ENCODE measurements at places on chromosomes 3 and 15.

GRCh38 chr3:134486577-134487041, 752 bp downstream of the CEP63 start:
- no peak for DNase-seq

GRCh38 chr3:22175947-22176346, 424.9 kb upstream of the ZNF385D start:
- DNase-seq, result no peak

DNA sequence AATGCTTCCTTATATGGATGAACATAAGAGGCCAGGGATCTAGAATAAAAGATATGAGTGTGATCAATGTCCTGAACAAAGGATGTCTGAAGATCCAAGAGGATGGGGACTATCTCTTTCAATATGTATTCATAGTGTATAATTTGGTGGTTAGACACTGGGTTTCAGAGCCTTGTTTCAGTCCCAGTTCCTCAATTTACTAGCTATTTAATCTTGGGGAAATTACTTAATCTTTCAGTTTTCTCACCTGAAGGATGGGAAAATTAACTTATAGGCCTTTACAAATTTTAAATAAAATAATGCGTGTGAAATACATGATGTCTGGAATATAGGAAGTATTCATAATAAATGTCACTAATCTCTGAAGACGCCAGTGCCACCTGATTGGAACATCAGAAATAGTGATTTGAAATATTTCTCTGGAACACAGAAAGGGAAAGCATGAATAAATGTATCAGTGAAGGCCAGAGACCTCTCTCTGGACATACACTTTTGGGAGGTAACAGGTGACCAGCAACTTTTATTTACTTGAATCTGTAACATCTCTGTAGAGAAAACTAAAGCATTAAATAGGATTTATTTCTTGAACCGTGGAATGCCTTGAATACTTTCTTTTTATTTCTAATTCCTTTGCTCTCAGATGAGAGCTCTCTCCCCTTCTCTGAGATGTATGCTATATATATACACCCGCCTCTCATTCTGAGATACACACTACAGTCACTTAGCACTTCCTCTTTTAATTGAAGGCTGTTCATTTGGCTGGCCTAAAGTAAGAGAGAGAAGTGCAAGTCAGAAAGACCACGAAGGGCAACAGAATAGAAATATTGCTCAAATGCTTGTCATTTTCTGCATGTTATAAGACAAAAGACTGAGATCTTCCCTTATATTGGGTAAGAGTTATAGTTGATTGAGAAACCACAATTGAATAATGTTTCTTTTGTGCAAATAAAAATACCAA, 407.1 kb downstream of the LSAMP start:
- DNase-seq, result no peak

GRCh38 chr3:99576904-99577559, 61.4 kb upstream of the COL8A1 start:
- no peak for DNase-seq

- no peak for DNase-seq
Measured at GRCh38 chr3:1036207-1036826, 56.5 kb upstream of the CNTN6 start.

DNA sequence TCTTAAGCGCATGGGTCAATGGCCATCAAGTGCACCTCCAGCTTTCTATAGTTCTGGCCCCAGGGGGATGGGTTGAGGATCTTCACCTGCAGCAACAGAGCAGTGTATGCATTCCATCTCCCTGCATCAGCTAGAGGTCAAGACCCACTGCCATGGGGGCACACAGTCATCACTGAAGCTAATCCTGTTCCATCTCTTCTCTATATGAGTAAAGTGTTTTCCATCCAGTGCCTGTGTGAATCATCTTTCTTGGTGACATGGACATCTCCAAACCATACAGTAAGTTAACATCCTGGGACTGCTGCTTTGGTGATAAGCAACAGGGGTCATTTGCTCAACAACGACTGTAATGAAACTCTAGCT, 4.4 kb upstream of the ENTPD3 start:
- DNase-seq, result peak; percentile 10

- no peak for DNase-seq
Measured at GRCh38 chr15:85769182-85769900, 25.4 kb downstream of the KLHL25 start.

DNA sequence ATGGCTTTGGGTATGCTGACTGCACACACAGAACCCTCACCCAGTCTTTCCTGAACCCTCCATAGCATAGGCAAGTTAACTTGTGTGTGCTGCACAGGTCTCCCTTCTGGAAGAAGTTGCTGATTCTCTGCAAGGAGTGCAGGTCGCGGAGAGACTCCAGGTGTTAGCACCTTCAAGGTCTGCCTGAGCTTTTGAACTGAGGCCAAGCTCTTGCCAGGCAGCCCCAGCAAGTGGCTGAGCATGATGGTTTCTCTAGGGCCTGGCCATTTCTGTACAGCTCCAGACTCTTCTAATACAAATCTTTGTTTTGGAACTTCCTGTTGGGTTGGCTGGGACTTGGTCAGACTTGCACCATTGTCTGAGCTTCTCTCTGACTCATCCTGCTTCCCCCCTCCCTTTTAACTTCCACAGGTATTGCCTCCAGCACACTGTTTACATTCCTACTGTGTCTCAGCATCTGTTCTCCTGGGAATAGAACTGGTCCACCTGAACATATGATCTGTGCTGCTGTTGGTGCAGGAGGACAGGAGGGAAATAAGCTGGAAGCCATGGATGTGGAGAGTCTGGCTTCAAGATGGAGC, 53.3 kb downstream of the KY start:
- DNase-seq, result no peak

DNA sequence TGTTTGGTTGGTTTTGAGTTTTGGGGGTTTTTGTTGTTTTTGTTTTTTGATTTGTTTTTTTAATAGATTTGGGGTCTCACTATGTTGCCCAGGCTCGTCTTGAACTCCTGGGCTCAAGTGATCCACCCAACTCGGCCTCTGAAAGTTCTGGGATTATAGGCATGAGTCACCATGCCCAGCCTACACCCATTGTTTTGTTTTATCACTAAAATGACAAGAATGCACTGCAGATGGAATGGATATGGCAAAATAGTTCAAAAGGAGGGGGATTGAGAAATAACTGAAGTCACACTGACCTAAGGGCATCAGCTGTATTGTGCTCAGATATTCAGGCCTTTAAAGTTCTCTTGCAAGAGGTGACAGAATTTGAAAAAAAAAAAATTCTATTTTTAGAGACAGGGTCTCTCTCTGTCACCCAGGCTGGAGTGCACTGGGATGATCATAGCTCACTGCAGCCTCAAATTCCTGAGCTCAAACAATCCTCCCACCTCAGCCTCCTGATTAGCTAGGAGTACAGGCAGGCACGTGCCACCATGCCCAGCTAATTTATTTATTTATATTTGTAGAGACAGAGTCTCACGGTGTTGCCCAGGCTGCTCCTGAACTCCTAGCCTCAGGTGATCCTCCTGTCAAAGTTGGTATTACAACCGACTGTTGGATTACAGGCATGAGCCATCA, 4.4 kb upstream of the RASA2 start:
- DNase-seq, result no peak

GRCh38 chr3:59829527-59829926, 779.7 kb upstream of the CFAP20DC start:
- no peak for DNase-seq

- no peak for DNase-seq
Measured at GRCh38 chr3:143332026-143332425, 212.5 kb downstream of the CHST2 start.

DNA sequence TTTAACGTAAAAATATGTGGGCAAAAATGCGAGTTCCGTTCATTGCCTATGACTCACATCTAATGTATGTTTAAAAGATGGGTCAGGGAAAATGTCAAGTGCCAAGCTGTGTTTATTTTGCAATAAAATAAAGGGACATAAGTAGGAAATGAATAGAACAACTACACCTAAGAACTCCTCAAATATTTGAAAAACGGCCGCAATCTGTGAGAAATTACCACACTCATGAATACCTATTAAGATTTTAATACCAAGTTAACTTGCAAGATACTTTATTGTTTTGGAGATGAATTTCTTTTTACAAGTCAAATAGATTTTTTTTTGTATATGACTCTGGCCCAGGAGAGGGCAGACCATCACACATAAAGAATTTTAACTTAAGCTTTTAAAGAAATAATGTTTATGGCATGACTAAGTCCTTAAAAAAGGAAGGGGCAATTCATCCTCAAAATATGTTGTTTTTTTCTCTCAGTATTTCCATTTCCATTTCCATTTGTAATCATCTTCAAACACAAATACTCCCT, 152.7 kb downstream of the SUCNR1 start:
- no peak for DNase-seq

- no peak for DNase-seq
Measured at GRCh38 chr3:11095932-11096265, 58.4 kb upstream of the HRH1 start.

DNA sequence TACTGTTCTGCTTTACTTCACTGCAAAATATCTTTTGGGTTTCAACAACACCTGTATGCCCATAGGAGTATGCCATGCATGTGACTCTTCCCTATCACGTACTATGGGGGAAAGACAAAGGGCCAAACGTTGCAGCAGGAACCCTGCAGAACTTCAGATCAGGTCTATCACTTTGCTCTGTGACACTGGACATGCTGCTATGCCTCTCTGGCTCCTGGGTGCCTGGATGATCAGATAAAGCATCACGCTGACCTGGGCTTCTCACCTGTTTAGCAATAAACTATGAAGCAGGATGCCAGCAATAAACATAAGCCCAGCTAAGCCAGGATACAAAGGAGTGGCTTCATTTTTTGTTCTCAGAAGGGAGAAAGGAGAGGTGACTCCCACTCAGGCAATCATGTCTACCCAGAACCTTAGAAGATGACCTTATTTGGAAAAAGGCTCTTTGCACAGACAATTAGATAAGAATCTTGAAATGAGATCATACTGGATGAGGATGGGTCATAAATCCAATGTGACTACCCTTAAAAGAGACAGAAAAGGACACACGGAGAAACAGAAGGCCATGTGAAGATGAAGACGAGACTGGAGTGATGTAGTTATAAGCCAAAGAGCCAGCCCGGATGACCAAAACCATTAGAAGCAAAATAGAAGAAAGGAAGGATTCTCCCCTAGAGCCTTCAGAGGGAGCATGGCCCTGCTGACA, 19.3 kb downstream of the POMGNT2 start:
- no peak for DNase-seq

GRCh38 chr15:35014241-35014640, 26.2 kb upstream of the ZNF770 start:
- no peak for DNase-seq

GRCh38 chr3:194686414-194686815, 732 bp downstream of the FAM43A start:
- DNase-seq, result peak; percentile 7

- DNase-seq, result no peak
Measured at GRCh38 chr15:26103002-26103404, 239.9 kb upstream of the ATP10A start.

DNA sequence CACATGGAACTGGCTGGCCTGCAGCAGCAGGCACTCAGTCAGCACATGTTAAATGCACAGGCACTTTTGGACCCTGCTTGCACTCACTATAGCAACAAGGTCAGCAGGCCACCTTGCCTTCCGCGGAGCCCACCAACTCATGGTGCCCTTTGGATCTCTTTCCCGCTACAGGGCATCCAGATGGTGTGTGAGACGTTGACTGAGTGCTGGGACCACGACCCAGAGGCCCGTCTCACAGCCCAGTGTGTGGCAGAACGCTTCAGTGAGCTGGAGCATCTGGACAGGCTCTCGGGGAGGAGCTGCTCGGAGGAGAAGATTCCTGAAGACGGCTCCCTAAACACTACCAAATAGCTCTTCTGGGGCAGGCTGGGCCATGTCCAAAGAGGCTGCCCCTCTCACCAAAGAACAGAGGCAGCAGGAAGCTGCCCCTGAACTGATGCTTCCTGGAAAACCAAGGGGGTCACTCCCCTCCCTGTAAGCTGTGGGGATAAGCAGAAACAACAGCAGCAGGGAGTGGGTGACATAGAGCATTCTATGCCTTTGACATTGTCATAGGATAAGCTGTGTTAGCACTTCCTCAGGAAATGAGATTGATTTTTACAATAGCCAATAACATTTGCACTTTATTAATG, 85.0 kb downstream of the TGFBR2 start:
- no peak for DNase-seq

DNA sequence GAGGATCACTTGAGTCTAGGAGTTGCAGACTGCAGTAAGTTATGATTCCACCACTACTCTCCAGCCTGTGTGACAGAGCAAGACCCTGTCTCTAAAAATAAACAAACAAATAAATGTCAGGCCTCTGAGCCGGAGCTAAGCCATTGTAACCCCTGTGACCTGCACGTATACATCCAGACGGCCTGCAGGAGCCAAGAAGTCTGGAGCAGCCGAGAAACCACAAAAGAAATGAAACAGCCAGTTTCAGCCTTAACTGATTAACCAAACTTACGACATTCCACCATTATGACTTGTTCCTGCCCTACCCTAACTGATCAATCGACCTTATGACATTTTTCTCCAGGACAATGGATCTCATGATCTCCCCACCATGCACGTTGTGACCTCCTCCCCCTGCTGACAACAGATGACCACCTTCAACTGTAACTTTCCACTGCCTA, 32.5 kb upstream of the ZKSCAN7 start:
- no peak for DNase-seq

GRCh38 chr15:49830391-49830790, 209.5 kb downstream of the DTWD1 start:
- no peak for DNase-seq

GRCh38 chr15:88653200-88654064, 14.6 kb downstream of the ISG20 start:
- peak; percentile 2 for DNase-seq

GRCh38 chr3:125128861-125129501, 73.2 kb upstream of the HEG1 start:
- no peak for DNase-seq

DNA sequence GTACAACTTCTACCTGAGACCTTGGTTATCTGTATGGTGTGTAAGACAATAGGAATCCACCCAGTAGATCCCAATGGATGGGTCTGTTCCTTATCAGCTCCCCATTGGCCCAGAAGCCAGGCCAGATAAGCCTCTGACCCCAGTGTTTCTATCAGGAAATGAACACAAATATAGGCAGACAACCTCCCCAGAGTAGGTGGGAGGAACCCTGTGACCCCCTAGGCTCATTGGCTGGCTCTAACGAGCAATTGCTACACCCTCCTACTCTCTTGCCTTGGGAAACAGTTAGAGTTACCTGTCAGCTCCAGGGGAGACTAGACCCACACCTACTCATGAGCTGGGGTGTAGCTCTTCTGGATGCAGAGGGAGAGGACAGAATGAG, 299.9 kb downstream of the UACA start:
- no peak for DNase-seq
